Fibroblast of the aortic adventitia (primary cell): ENCODE measurements at places on chromosomes 11 and 22. TPM values are rescaled to one million over a fixed set of nuclear protein-coding genes. Genes with fewer than 3 reads are reported as not detected.

The CCDC89 gene
- total RNA-seq, result 4.2 and 7.9 TPM in 2 replicates

The NLRP14 gene
- 0.18 TPM in 1 of 2 replicates, not detected in the other for total RNA-seq

The OR2AG1 gene
- total RNA-seq, result not detected in 2 replicates

The AP1B1 gene
- 19.0 and 46.3 TPM in 2 replicates for total RNA-seq

The NPAS4 gene
- total RNA-seq, result 0.18 TPM in 1 of 2 replicates, not detected in the other

The KMT2A gene
- 38.9 and 49.8 TPM in 2 replicates for total RNA-seq

The LRRN4CL gene
- total RNA-seq, result 39.0 and 62.0 TPM in 2 replicates

The MUC2 gene
- not detected in 2 replicates for total RNA-seq

The MMP13 gene
- not detected in 2 replicates for total RNA-seq
